ENCODE measurements at places on chromosomes 6 and 20.

DNA sequence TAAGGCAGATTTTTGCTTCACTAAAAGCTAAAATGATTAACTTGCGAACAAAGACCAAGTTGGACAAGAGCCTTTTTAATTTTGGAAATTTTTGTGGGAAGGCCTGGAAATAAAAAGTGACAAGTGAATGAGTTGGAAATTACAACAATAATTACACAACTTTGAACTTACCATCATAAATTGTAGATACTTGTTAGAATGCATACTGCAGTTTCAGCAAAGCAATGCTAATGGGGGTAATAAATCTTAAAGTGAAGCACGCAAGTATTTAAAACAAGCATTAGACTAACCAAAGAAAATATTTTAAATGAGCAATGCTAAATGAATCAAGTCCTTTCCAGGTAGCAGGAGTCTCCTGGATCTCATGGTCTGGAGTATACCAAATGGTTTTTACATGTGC lies 83.2 kb upstream of the EYA4 start:
- no peak for DNase-seq

- no peak for DNase-seq
Measured at GRCh38 chr6:134537146-134537555, 219.2 kb upstream of the SGK1 start.

DNA sequence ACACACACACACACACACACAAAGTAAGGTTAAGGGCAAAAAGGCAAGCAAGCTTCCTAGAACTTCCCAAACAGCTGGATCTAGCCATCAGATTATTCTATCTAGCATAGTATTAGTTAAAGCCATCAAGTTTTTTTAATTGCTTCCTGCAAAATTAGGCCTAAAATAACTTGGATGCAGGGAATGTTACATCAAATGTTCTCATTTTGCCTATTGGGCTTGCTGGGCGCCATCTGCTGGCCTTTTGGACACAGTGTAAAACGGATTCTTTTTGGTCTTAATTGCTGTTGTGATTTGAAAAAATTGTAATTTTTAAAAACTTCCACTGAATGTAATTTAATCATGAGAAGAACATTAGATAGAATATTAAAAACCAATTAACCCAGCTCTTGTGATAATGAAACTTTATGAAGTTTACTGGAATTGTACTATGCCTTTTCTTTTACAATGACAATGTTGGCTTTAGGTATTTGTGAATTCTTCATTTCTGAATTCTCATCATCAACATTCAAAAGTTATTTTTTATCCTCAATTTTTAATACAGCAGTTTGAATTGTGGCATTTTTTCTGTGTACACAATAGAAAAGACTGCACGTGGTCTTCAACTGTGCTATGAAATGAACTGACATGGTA lies 6.8 kb downstream of the MKKS start:
- DNase-seq = peak; percentile 20

DNA sequence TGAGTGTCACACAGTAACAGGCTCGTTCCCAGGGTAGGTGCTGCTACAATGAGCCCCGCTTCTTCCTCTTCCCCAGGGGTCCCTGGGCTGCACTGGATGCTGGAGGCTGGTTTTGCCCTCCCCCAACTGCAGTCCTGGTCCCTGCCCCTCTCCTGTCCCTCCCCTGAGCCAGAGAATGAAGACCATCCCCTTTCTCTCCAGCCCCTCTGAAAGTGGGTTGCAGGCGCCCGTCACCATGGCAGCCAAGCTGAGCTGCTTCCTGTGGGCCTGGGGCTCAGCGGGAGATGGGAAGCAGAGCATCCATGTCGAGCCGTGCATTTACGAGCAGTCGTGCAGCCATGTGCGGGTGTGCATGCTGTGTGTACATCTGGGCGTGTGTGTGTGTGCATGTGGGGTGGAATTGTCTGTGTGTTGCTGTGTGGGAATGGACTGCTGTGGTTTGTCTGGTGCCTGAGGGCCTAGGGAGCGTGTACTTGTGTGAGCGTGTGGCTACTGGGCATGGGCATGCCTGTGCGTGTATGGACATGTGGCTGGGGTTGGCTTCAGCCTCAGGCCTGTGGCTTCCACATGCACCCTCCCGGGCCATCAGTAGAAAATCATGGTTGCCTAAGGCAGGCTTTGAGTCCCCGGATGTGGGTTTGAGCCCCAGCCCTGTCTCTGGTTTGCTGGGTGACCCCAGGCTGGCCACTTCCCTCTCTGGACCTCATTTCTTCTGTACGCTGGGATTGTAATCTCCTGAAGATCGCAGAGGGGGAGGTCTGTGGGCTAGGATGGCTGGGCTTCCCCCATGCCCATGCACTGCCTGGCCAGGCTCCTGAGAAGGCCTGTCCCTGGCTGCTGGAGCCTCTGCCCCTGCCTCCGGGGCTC lies 48.8 kb downstream of the SRC start:
- no peak for DNase-seq

GRCh38 chr20:35434085-35435005 lies 3.7 kb downstream of the GDF5 start:
- DNase-seq = no peak

DNA sequence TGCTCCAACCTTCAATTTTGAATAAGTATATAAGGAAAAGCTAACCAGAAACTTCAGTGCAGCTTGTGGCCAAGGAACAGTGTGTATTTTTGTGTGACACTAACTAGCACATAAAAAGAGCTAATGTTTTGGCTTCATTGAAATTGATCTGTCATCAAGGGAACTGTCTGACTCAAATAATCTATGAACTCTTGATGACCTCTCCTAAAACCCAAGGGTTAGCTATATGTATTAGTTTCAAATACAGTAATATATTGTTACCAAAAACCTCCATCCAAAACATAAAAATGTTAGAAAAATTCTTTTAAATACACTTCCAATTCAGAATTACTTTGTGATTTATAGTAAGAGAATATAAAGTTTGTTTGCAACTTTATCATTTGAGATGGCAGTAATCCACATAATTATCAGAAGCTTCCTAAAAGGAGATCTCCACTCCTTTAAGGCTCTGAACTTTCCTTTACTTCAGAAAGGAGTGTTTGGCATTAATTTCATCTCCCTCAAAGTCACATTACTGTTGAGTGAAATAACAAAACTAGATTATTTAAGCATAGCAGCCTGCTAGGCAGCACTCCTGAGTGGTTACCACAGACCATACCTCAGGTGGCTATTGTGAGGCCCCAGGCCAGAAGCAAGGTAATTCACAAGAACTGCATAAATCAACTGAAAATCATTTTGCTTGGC lies 46.3 kb upstream of the HSF2 start:
- no peak for DNase-seq

DNA sequence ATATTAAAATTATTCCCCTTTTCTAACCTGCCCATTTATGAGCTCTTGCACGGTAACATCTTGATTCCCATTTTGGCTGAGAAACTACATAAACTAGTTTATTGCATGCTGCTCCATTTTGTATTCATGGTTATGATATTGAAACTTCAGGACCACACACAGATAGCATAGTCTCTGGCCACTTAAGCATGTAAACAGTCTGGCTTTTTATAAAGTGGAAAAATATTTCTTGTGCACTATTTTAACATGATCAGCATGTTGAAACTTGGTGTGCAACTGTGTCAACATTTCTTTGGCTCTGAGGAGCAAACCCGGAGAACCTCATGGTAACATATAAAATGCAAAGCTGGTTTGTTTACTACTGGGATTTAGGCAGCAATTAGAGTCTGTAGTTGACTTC lies 70.7 kb downstream of the SLX4IP start:
- DNase-seq = no peak

DNA sequence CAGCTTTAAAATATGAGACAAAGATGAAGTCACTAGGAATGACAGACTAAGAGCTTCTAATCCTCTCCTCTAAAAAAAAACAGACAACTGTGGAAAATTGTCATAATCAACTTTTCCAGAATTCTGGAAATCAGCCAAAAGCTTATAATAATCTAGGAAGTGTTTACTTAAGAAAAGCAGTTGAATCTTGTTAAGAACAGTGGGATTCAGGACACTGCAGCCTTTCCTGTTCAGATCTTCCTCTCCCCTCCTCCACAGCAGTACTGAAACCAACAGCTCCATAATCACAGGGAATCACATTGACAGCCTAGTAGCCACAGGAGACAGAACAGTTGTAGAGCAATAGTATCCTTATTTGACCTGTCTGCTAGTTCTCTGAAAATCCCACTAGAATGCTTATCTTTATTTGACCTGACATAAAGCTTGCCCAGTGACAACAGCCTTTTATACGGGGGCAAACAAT lies 41.6 kb downstream of the IBTK start:
- no peak for DNase-seq

DNA sequence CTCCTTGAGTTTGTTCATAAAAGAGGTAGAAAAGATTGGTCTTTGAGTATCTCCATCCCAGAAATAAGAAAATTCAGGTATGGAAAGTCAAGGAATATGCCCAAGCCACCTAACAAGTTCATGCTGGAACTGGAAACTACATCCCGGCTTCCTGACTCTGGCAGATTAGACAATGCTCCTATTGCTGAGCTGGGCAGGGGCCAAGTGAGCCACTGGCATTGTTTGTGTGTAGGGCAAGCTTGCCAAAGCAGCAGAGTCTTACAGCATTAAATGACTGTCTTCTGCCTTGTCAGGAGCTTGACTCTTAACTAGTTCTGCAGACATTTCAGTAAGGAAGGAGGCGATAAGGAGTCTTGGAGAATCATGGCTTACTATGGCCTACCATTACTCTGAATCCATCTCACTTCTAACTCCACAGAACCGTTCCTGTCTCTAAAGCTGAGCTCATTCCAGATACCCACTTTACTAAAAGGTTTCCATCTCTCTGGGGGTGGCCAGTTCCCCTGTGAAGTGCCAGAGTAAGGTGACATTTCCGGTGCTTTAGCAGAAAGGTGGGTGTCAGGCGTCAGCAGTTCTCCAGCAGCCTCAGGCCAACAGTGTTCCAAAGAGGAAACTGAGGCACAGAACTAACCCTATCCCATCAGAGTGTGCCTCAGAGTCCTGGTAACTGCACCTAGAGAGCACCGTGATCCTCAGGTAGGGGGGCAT lies 30.1 kb downstream of the PRDM1 start:
- no peak for DNase-seq

GRCh38 chr20:62254021-62254724 lies 15.9 kb downstream of the OSBPL2 start:
- DNase-seq = no peak

DNA sequence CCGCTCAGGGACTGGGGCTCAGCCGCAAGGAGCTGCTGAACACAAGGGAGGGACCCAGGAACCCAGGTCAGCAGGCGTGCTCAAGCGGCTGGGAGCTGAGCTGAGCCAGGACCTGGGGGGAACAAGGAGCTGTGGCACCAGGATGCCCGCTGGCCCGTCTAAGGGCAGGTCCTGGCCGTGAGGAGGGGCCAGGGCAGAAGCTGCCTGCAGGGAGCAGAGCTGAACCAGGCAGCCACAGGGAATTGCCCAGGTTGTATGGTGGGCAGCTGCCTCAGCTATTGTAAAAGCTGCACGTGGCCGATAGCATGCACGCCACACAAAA lies 133.3 kb downstream of the AGPAT4 start:
- no peak for DNase-seq

DNA sequence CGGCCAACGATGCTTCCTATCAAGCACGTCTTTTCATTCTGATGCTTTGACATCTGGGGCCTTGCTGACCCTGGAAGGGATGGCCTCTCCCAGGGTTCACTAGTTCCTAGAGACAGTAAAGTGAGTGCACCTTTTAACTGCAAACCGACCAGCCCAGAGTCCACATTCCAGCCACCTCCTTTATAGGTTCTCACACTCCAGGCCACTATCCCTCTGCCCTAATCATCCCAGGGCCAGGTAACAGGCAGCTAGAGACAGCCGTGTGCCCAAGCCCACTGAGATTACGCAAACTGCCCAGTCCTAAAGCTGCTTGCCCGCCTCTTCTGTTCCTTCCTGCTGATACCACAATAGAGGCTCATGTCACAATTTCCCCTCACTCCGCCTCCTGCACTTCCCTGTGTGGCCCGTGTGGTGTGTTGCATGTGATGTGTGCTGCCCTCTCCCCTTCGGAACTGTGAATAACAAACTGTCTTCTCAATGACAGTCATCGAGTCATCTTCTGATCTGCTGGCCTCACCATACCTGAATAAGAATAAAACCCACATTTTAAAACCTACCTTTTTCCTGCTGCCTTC lies 123.7 kb upstream of the EXOC2 start:
- no peak for DNase-seq

- peak; percentile 44 for DNase-seq
Measured at GRCh38 chr20:35742741-35743523, 872 bp upstream of the RBM39 start.

- no peak for DNase-seq
Measured at GRCh38 chr20:62581806-62582205, 60.5 kb upstream of the SLCO4A1 start.

DNA sequence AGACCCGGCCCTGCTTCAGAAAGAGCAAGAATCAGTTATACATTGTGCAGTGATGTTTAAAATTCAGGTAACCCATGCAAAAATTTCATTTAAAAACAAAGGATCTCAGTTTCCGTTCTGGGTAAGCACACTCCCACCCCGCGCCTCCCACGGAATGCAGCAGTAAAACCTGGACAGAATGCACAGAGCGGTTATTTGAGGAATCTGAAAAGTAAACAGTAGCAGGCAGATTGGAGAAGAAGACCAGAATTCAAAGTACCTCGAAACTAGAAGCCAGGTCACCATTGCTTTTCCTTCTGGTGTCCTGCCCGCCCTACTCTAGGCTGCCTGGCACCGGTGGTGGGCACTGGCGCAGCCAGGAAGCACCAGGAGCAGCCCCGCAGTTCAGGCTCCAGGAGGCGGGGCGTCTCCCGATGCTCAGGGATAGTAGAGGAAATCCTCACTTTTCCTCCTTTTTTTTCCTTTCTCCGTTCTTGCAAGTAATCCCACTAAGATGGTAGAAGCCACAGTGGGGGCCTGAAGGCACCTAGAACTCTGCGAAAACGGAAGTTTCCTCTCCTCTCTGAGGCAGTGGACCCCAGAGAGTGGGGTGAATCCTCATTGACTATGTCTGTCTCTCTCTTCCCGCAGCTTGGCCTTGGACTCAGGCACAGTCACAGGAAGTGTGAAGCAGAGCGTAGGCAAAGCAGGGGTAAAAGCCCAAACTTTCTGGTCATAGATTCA lies 28.3 kb downstream of the METTL24 start:
- no peak for DNase-seq

GRCh38 chr6:158718461-158719046 lies 68.7 kb downstream of the SYTL3 start:
- peak; percentile 50 for DNase-seq

- no peak for DNase-seq
Measured at GRCh38 chr6:54315656-54316055, 7.4 kb downstream of the TINAG start.

DNA sequence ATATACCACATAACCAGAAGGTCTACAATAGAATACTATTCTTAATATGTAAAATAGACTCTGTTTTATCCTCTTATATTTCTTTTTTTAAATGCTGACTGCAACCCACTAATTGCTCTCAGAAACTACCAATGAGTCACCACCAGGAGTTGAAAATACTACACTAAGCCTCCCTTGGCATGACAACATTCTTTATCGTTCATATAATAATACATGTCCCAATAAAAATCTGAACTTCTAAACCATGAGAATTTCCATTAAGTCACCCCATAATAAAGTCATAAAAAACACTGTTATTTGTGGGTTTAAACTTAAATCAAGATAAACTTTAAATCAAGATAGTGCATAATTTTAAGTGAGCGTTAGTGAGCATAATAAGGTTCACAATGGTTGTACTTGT lies 4.2 kb downstream of the HACE1 start:
- DNase-seq = no peak

Data from NCI-H1092 treated with DMSO at 0.1 percent for 48 hours (cell line).